CD8-positive, alpha-beta memory T cell (primary cell): ENCODE measurements at places on chromosomes 7 and 10. TPM values are rescaled to one million over a fixed set of nuclear protein-coding genes. Genes with fewer than 3 reads are reported as not detected.

DNA sequence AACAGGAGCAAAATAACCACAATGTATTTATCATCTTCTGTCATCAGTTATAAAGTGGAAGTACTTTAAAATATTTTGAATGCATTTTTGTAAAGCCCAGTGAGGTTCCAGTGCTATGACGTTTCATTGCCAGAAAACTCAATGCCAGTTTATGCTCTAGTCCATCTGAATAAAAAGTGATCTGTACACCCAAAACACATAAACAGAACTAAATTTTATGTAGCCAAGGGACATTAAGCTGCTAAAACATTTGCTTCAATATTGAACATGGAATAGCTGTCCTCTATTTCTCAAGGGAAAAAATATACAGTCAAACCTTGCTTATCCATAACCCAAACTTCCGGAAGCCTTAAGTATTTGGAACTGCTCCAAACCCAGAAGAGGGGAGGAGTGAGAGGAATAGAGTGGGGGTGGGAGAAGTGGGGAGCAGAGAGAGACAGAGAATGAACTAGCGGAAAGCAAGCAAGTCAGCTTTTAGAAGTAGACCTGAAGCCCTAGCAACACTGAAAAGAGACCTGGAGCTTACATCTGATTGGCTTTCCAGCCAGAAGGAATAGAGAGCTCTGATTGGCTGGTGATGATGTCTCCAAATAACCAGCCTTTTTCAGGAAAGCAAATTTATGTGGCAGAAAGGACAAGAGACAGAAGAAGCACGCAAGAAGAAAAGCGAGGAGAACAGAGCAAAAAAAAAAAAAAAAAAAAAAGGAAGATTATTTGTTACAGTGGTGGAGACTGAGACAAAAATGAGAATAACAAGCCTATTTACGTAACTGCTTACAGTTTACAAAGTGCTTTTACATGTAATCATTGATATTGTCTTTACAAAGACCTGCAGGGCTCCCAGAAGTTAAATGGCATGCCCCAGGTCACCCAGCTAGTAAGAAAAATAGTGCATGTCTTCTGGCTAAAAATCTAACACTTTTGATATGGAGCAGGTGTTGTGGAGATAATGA, 196.0 kb downstream of the RNLS start:
- peaks cover 71% of the 10 kb centered on the region for H3K4me1 ChIP-seq
- H3K36me3 ChIP-seq: no peaks in the 10 kb centered on the region
- no peaks in the 10 kb centered on the region for H3K27me3 ChIP-seq
- no peak for DNase-seq

- H3K27ac ChIP-seq: no peak overlapping the region
- no peaks in the 10 kb centered on the region for H3K4me1 ChIP-seq
- no peak for DNase-seq
- no peaks in the 10 kb centered on the region for H3K36me3 ChIP-seq
- no peaks in the 10 kb centered on the region for H3K27me3 ChIP-seq
These were observed 637.4 kb downstream of the GALNT17 start for GRCh38 chr7:71769326-71769725.

DNA sequence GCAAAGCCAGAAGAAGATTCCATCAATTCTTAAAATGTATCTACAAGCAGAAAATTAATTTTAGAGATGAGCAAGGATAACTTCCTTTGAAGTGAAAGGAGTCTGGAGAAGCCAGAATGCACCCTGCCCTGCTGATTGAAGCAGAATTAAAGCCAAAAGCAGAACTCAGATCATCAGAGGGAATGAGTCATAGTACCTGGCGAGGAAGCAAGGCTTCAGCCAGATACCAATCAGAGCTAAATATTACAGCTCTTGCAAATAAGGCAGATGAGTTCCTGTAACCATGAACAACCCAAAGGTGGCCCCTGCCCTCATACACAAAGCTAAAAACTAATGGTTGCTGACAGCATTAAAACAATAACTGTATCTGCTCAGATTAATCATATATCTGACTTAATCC, 10.4 kb downstream of the HTR7 start:
- no peak overlapping the region for H3K27ac ChIP-seq
- H3K4me1 ChIP-seq: no peaks in the 10 kb centered on the region
- no peaks in the 10 kb centered on the region for H3K27me3 ChIP-seq
- no peaks in the 10 kb centered on the region for H3K36me3 ChIP-seq
- no peak overlapping the region for H3K4me3 ChIP-seq

DNA sequence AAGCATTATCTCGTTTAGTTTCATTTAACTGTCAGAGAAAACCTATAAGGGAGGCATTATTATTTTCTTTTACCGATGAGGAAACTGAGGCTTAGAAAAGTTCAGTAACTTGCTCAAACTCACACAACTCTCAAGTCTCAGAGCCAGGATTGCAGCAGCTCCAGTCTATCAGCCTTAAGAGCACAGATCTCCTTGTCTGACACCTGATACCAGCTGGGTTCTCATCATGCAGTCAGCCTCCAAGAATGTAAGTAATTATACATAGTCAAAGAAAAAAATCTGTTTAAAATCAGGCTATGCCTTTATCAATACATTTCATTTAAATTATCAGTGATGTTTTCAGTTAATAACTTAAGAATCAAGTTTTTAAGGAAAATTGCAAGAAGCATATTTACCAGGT, 236.6 kb upstream of the TCF7L2 start:
- no peaks in the 10 kb centered on the region for H3K4me1 ChIP-seq
- no peak overlapping the region for H3K27ac ChIP-seq
- H3K27me3 ChIP-seq: no peaks in the 10 kb centered on the region
- no peak overlapping the region for H3K4me3 ChIP-seq
- no peaks in the 10 kb centered on the region for H3K36me3 ChIP-seq

DNA sequence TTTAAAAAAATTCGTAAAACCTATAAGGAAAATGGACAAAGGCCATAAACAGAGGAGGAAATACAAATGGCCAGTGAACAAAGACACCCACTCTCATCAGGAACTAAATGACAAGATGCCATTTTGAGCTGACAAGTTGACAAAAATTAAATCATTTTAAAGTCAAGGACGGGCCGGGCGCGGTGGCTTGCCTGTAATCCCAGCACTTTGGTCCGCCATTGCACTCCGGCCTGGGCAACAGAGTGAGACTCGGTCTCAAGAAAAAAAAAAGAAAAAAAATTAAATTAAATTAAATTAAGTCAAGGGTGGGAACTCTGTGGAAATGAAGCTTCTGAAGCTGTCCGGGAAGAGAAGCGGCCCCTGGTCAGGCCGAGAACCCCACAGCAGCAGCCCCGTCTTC, 1.2 kb upstream of the NOM1 start:
- H3K36me3 ChIP-seq: peaks cover 6% of the 10 kb centered on the region
- no peak for DNase-seq
- peak overlapping the region; percentile 64 for H3K27ac ChIP-seq
- H3K27me3 ChIP-seq: no peaks in the 10 kb centered on the region

GRCh38 chr10:26857991-26858706, 2.6 kb downstream of the ABI1 start:
- peak overlapping the region; percentile 13 for H3K27ac ChIP-seq
- H3K27me3 ChIP-seq: peaks cover 3% of the 10 kb centered on the region
- H3K36me3 ChIP-seq: no peaks in the 10 kb centered on the region
- peak overlapping the region; percentile 97 for H3K4me3 ChIP-seq

DNA sequence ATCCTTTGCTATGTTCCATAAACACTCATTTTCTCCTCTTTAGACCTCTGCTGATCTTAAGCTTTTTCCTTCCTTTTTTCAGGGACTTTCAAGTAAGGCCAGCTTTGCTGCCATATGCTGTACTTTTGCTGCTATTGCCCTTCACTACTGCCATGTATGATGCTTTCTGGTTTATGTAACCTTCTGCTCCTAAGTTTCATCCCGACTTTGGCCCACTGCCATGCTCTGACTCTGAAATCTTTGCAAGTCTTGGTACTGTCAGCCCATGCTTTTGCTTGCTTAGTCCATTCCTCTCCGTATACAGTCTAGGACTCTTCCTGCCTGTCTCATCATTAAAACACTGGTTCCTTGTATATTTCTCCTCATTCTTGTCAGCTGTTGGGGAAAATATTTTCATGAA, 152.4 kb downstream of the RNF133 start:
- H3K4me1 ChIP-seq: no peaks in the 10 kb centered on the region
- DNase-seq: no peak
- H3K27me3 ChIP-seq: no peaks in the 10 kb centered on the region

GRCh38 chr7:157816526-157817250, 479.9 kb downstream of the DNAJB6 start:
- no peaks in the 10 kb centered on the region for H3K27me3 ChIP-seq
- no peaks in the 10 kb centered on the region for H3K4me1 ChIP-seq
- no peak overlapping the region for H3K27ac ChIP-seq
- no peaks in the 10 kb centered on the region for H3K36me3 ChIP-seq
- no peak for DNase-seq
- no peak overlapping the region for H3K4me3 ChIP-seq

DNA sequence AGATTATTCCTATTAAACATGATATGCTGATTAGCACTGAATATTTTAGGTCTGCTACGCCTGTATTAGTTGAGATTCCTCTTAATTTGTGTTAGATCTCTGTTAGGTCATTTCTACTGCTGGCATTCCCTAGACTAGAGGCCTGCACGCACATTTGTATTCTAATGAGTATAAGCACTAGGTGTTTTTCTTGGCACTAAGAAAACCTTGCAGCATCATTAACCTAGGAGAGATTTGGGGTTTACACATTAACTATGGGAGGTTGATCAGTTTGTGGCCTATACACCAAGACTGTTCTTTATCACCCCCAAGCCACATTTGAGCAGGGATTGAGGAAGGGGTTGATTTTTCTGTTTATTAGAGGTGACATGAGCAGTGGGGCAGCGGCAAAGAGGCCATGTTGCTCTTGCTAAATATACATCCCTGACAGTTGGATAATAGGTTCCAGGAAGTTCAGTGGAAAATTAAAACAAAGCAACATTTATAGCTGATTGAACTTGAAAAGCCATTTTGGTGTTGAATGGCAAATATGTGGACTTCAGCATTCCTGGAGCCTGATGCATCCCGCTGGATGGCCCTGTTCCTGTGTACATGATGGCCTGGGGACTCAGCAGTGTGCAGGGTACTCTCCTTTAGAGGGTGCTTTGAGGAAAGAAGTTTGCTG, 65.2 kb downstream of the GBF1 start:
- H3K27ac ChIP-seq: no peak overlapping the region
- no peak for DNase-seq
- no peaks in the 10 kb centered on the region for H3K4me1 ChIP-seq
- no peak overlapping the region for H3K4me3 ChIP-seq
- peaks cover 9% of the 10 kb centered on the region for H3K36me3 ChIP-seq

DNA sequence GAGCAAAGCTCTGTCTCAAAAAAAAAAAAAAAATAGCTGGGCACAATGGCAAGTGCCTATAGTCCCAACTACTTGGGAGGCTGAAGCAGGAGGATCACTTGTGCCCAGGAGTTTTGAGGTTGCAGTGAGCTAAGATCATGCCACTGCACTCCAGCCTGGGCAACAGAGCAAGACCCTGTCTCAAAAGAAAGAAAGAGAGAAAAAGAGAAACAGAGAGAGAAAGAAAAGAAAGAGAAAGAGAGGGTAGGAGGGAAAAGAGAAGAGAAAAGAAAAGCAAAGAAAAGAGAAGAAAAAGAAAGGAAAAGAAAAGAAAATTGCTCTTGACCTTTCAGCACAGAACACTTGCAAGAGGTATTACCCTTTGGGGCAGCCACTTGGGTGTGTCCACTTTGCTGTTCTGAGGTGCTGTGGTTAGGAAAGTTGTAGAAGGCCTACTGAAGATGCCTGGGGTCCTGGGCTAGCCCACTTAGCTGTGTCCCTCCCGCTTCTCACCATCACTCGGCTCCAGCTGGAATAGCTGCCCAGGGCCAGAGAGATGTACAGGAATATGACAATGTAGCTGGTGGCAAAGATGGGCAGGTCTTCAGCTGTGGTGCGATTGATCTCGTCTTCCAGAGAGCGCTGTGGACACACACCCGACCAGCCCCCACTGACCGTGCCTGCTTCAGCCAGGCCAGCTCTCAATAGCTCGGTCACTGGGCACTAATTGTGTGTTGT, 5.6 kb downstream of the NPC1L1 start:
- H3K27ac ChIP-seq: no peak overlapping the region
- H3K27me3 ChIP-seq: no peaks in the 10 kb centered on the region
- H3K4me1 ChIP-seq: no peaks in the 10 kb centered on the region
- no peak overlapping the region for H3K4me3 ChIP-seq
- no peaks in the 10 kb centered on the region for H3K36me3 ChIP-seq
- DNase-seq: no peak

DNA sequence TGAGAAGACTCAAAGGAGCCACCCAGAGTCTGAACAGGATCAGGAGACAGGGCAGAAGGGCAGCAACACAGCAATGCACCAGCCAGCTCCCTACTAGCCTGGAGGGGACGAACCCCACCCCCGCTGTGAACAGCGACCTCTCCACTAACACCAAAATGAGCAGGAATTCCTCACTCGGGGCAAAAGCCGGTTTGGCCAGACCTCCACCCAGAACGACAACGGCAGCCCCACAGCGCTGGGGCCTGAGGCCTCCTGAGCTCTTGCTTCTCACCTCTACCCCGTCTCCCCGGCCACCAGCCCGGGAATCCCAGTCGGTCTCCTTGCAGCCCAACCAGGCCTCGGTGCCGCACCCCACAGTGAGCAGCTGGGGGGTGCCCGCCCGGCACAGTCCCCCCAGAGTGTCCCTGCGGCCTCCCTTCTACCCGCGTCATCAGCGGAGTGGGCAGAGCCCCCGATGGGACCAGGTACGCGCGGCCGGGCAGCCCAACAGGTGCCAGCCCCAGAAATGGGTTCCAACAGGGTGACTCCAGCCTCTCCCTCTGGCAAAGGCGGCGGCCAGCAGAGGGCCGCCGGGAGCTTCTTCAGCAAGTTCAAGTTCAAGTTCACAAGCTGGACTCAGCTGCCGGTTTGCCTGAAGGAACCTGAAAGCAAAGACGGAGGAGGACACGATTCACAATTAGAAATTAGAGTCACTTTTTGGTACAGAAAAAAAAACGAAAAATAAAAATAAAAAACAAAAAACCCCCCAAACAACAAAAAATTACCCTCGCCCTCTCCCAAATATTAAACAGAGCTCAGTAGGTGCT, 129.0 kb downstream of the MARCHF5 start:
- H3K4me1 ChIP-seq: no peaks in the 10 kb centered on the region
- no peak for DNase-seq
- no peak overlapping the region for H3K27ac ChIP-seq

Gene PIK3AP1
- total RNA-seq: 6.7 TPM

Gene COL28A1
- not detected for total RNA-seq

Gene INSIG1
- total RNA-seq: 27.3 TPM

Gene ATG9B
- 4.2 TPM for total RNA-seq

Gene GLI3
- 0.44 TPM for total RNA-seq

Gene CFAP70
- total RNA-seq: 0.86 TPM

Gene NPC1L1
- total RNA-seq: not detected

Gene DOCK4
- 1.2 TPM for total RNA-seq
